ENCODE measurements at places on chromosomes 2 and 18. TPM values are rescaled to one million over a fixed set of nuclear protein-coding genes. Genes with fewer than 3 reads are reported as not detected.

GRCh38 chr2:49154140-49154539 lies at the start of gene FSHR:
Gene FSHR (minus strand): TSS chr2:49154515. CDS start chr2:49154417, 98 bp downstream.
- no peak for DNase-seq

DNA sequence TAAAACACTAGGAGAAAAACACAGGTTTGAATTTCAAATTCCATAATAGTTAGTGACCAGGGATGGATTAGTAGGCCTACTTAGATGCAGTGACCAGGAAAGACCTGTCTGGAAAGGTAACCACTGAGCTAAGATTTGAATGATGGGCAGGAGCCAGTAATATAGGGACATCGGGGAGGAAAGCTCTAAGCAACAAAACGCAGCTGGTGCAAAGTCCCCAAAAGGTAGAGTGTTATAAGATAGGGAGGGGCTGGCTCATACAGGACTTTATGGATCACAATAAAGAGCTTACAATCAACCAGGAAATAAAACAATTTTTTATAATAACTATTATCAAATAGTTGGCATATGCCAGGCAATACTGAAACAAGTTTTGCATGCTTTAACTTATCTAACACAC lies 849.4 kb downstream of the LRRTM4 start:
- DNase-seq, result no peak

DNA sequence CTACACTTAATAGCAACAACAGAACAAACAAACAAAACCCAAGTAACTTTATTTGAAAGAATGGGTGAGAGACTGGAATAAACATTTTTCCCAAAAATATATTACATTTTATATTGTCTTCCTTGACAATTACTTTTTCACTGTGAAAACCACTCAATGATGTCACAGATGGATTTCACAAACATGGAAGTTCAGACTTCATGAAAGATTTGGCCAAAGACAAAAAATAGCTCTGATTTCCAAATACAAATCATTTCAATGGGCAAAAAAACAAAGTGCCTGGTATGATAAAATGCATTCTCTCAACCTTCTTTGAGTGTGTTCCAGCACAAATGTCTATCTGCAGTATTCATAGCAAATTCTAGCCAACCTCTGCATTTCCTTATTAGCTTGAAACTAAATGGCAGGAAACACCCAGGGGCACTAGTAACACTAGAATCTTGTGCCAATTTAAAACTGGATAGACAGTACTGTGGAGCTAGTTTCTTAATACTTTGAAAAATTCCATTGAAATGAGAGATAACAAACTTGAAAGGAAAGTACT lies 28.5 kb upstream of the NAPG start:
- DNase-seq, result no peak

DNA sequence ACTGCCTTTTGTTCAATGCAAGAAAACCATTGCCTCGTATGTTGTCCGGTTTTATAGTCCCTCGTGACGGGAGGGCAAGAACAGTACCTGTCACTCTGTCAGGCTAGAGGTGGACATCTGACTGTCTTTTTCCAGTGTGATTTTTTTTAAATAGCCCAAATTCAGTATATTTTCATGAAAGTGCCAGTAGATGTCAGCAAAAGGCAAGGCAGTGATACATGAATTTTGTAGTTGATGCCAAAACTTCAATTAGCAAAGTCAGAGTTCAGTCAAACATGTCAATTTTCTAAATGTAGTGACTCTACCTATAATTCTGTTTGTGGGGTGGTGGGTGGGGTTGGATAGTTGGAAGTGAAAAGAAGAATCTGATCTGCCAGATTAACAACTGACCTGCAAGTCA lies 296.0 kb upstream of the MC4R start:
- no peak for DNase-seq

The RNF125 gene
- 1.1 TPM for total RNA-seq

Measured in occipital lobe (tissue), 3 donors.